ENCODE measurements at places on chromosomes 3 and 15. TPM values are rescaled to one million over a fixed set of nuclear protein-coding genes. Genes with fewer than 3 reads are reported as not detected.

DNA sequence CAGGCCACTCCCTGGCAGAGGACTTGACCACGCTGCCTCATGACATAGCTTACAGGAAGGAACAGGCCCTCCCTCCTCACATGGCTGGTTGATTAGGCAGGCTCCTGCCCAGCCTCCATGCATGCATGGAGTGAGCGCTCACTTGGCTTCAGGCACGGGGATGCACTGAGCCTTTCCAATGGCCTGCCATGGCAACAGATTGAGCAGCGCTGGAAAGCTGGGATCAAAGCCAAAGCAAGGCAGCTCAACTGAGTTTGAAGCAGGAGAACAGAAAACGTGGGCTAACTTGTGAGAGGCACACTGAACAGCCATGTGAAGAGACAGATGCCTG is 5.9 kb upstream of the GRAMD2A start:
- no peak for DNase-seq

- no peak for DNase-seq
Measured at GRCh38 chr3:79154865-79155264, 612.9 kb downstream of the ROBO1 start.

- no peak for DNase-seq
Measured at GRCh38 chr3:149723781-149724180, 28.5 kb downstream of the COMMD2 start.

DNA sequence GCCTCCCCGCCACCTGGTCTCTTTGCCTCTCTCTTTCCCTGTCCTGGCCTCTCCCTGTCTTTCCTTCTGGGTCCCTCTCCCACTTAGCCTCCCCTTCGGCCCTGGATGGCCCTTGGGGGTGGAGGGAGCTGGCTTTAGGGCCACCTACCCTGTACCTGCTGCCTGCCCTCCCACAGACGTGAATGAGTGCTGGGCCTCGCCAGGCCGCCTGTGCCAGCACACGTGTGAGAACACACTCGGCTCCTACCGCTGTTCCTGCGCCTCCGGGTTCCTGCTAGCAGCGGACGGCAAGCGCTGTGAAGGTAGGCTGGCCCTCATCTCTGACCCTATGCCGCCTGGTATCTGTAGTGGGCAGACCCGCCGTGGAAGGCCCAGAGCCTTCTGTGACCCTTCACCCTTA is 80.7 kb downstream of the FBLN2 start:
- no peak for DNase-seq

The GASK1A gene
- not detected for total RNA-seq

DNA sequence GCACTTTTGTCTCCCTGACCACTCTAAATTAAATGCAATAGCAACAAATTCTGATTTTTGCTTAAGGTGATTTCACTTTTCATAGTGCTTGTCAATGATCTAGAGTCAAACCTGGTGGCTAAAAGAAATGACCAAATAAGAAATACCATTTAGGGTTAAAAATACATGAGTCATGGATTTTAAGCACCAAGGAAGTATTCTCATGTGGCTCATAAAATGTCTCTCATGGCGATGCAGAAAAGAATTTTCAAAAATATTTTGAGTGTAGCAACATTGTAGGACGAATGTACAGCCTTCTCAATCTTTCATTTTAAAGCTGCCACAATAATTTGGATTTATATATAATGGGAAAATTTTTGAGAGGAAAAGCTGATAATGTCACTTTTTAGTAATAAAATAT is 193.6 kb downstream of the EPHA3 start:
- no peak for DNase-seq
